ENCODE measurements at places on chromosomes 3 and 15. TPM values are rescaled to one million over a fixed set of nuclear protein-coding genes. Genes with fewer than 3 reads are reported as not detected.

Gene GABRB3
- 0.54 TPM for total RNA-seq

Gene FBXW12
- total RNA-seq = not detected

Gene CLSTN2
- total RNA-seq = under 0.01 TPM

Gene PARP14
- total RNA-seq = 23.1 TPM

Gene KCNMB2
- not detected for total RNA-seq

Gene RTF1
- 15.1 TPM for total RNA-seq

Gene SAMD7
- total RNA-seq = not detected

Gene BSN
- total RNA-seq = under 0.01 TPM

DNA sequence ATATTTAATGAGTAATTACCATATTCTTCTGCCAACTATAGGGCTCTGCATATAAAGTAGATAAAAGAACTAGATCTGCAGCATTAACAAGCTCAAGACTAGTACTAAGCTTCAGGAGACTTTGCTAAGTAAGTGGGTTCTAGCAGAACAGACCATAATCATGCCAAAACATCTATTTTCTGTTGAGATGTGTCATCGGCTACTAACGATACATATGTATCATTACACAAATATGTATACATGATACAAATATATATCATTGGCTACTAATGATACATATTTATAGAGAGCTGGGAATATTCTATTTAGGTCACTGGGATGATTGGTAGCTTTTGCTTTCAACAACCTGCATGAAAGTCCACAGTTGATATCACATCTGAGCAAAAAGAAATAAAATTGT lies 185.8 kb upstream of the DCBLD2 start:
- no peak overlapping the region for H3K27ac ChIP-seq
- peaks cover 3% of the 10 kb centered on the region for H3K27me3 ChIP-seq
- peak; percentile 19 for DNase-seq
- H3K4me3 ChIP-seq = no peak overlapping the region
- H3K36me3 ChIP-seq = no peaks in the 10 kb centered on the region

- peaks cover 21% of the 10 kb centered on the region for H3K4me1 ChIP-seq
- no peak overlapping the region for H3K4me3 ChIP-seq
- no peaks in the 10 kb centered on the region for H3K36me3 ChIP-seq
- peak; percentile 71 for DNase-seq
- no peak overlapping the region for H3K27ac ChIP-seq
These were observed 123.6 kb upstream of the PFN2 start for GRCh38 chr3:150094150-150094933.

DNA sequence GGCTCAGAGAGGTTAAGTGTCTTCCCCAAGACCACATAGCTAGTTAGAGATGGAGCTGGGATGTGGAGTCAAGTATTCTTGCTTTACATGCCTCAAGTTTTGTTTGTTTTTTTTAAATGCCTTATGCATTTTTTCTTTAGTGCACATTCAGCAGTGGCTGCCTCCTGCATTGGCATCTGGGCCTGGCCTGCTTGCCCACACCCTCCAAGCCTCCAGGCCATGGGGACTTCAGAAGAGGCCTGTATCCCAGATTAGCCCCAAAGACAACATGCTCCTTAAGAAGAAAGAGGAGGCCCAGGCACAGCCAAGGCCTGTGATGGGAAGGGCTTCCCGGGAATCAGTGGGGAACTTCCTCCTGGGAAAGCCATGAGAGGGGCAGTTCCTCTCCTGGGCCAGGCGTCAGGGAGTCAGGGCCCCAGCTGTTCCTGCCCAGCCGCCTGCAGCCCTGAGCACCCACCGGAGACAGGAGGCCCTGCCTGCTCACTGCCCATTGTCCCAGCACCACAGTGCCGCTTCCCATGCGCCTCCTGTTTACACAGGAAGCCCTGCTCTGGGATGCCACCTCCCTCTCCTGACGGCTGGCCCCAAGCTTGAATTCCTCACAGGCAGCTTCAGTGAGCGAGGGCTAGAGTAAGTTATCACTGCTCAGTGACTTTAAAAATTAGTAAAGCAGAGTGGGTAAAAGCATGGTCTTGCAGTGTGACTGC lies 16.0 kb downstream of the FOXL2NB start:
- peaks cover 30% of the 10 kb centered on the region for H3K27me3 ChIP-seq
- H3K27ac ChIP-seq = no peak overlapping the region
- no peak overlapping the region for H3K4me3 ChIP-seq
- DNase-seq = no peak
- H3K36me3 ChIP-seq = no peaks in the 10 kb centered on the region

DNA sequence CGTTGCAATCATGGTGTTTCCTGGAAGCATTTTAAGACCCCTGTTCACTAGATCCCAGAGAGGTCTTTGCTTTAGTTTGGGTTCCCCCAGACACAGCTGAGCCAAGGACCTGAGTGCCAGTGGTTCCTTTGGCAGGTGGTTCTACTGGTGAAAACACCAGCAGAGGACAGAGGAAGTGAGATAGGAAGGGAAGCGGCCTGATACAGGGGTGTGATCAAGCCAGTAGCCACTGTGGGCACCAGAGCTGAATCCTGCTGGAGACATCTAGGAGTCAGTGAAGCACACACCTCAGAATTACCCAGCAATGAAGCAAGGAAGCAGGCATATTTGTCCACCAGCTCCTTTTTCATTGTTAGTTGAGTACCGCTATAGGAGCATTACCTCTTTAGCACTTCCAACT lies 243.2 kb upstream of the NR2E3 start:
- peaks cover 4% of the 10 kb centered on the region for H3K36me3 ChIP-seq
- H3K27me3 ChIP-seq = peaks cover 4% of the 10 kb centered on the region
- no peak overlapping the region for H3K27ac ChIP-seq
- H3K4me3 ChIP-seq = no peak overlapping the region

DNA sequence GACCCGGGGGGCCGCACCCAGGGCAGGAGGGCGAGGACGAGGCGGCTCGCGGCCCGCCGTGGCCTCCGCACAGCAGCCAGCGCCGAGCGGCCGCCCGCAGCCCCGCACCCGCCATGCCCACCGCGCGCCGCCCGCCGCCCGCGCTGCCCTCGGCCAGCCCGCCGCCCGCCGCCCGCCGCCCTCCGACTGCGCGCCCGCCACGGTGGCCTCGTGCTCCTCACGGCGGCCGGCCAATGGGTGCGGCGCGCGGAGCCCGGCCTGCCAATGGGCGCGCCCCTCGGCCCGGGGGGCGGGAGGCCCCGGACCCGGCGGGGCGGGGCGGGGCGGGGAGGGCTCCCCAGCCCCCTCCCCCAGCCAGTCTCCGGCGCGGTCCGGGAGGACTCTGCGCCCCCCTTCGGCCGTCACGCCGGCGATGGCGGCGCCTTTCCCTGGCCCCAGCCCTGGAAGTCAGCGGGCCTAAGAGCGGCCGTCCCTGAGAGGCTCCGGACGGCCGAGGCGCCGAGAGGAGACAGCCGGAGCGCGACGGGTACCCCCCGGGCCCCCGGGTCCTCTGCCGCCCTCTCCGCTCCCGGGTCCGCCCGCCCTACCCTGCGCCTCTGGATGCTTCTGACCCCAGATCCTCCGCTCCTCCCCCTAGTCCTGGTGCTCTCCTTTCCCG lies at the start of gene NT5DC2:
Gene NT5DC2 (minus strand): TSS at position 235 of the 658 bp plus-strand sequence. CDS start 120 bp downstream, at position 115.
- peak within 1 kb of the TSS; percentile 74 for H3K4me3 ChIP-seq
- peaks cover 34% of the 10 kb centered on the region for H3K4me1 ChIP-seq
- peak within 1 kb of the TSS; percentile 79 for H3K27ac ChIP-seq
- H3K36me3 ChIP-seq = peaks cover 5% of the 10 kb centered on the region
- peak; percentile 56 for DNase-seq

DNA sequence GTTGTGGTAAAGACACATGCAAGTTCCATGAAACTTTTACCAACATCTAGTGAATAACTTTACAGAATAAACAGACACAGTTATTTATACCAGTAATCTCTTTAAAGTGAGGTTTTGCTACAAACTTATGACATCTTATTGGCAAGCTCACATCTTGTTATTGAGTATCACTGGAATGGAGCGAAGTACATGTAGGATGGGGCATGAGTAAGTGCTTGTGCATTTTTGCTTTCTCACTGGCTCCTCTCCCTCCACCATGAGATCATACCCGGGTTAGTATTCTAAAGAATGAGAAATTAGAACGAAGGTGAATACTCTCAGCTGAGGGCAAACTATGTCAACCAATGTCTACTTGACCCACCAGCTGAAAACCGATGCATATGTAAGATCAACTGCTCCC lies 193.3 kb upstream of the ZNF717 start:
- peak; percentile 50 for DNase-seq
- H3K27me3 ChIP-seq = no peaks in the 10 kb centered on the region
- H3K4me3 ChIP-seq = no peak overlapping the region
- no peaks in the 10 kb centered on the region for H3K4me1 ChIP-seq
- no peak overlapping the region for H3K27ac ChIP-seq
- no peaks in the 10 kb centered on the region for H3K36me3 ChIP-seq

DNA sequence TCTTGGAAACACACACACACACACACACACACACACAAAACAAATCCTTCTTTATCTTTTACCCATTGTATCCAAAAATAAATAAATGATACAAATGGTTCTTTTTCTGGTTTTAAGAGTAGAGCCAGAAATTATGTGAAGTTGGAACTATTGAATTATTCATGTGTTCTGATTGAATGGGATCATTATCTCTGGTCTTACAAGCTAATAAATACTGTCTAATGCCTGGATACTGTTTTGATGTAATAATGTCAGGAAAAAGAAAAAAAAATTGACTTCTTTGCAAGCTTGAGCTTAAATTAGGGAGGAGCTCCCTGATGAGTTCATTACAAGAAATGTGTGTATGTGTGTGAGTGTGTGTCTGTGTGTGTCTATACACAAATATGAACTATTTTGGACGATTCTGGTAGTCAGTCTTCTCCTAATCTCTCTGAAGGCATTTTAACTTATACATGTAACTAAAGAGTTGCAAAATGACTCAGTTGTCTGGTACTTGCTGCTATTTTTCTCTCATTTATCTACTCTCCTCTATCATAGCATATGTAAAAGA lies 507.2 kb upstream of the AGTR1 start:
- no peaks in the 10 kb centered on the region for H3K4me1 ChIP-seq
- H3K27ac ChIP-seq = no peak overlapping the region
- H3K27me3 ChIP-seq = no peaks in the 10 kb centered on the region
- H3K36me3 ChIP-seq = no peaks in the 10 kb centered on the region

- peaks cover 13% of the 10 kb centered on the region for H3K4me1 ChIP-seq
- H3K27ac ChIP-seq = no peak overlapping the region
- DNase-seq = peak; percentile 87
These were observed 48.4 kb downstream of the GOLIM4 start for GRCh38 chr3:168047190-168047795.

- H3K27ac ChIP-seq = no peak overlapping the region
- H3K27me3 ChIP-seq = no peaks in the 10 kb centered on the region
- peaks cover 21% of the 10 kb centered on the region for H3K36me3 ChIP-seq
These were observed 74.4 kb downstream of the THSD4 start for GRCh38 chr15:71189718-71190117.

GRCh38 chr3:140203510-140203909 lies 268.5 kb downstream of the CLSTN2 start:
- no peak overlapping the region for H3K27ac ChIP-seq
- no peaks in the 10 kb centered on the region for H3K36me3 ChIP-seq
- H3K4me1 ChIP-seq = no peaks in the 10 kb centered on the region
- H3K4me3 ChIP-seq = no peak overlapping the region
- no peaks in the 10 kb centered on the region for H3K27me3 ChIP-seq

GRCh38 chr3:115785782-115786181 lies 162.5 kb downstream of the GAP43 start:
- H3K4me3 ChIP-seq = no peak overlapping the region
- peaks cover 11% of the 10 kb centered on the region for H3K4me1 ChIP-seq
- DNase-seq = no peak
- H3K27ac ChIP-seq = no peak overlapping the region

GRCh38 chr3:167691366-167691765 lies 37.6 kb upstream of the WDR49 start:
- DNase-seq = no peak
- H3K27me3 ChIP-seq = no peaks in the 10 kb centered on the region
- no peak overlapping the region for H3K4me3 ChIP-seq
- no peaks in the 10 kb centered on the region for H3K4me1 ChIP-seq

DNA sequence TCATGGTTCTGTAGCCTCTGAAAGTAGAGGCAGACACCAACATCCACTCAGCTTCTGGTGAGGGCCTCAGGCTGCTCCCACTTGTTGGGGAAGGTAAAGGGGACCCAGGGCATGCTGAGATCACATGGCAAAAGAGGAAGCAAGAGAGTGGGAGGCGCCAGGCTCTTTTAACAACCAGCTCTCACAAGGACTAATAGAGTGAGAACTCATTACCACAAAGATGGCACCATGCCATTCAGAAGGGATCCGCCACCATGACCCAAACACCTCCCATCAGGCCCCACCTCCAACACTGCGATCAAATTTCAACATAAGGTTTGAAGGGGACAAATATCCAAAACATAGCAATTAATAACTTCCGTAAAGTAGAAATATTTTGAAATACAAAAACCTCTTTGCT lies 192.3 kb downstream of the OCA2 start:
- no peak overlapping the region for H3K4me3 ChIP-seq
- DNase-seq = no peak
- H3K4me1 ChIP-seq = no peaks in the 10 kb centered on the region

- no peak overlapping the region for H3K27ac ChIP-seq
- peaks cover 5% of the 10 kb centered on the region for H3K4me1 ChIP-seq
- peaks cover 86% of the 10 kb centered on the region for H3K27me3 ChIP-seq
- DNase-seq = peak; percentile 4
- no peaks in the 10 kb centered on the region for H3K36me3 ChIP-seq
These were observed 841 bp downstream of the SLC6A20 start for GRCh38 chr3:45795509-45795881.

GRCh38 chr3:24166515-24166914 lies 221.4 kb downstream of the NR1D2 start:
- H3K36me3 ChIP-seq = no peaks in the 10 kb centered on the region
- H3K27me3 ChIP-seq = peaks cover 3% of the 10 kb centered on the region
- no peak overlapping the region for H3K4me3 ChIP-seq
- no peak for DNase-seq

GRCh38 chr3:136979684-136980083 lies 21.9 kb downstream of the IL20RB start:
- no peaks in the 10 kb centered on the region for H3K27me3 ChIP-seq
- H3K4me1 ChIP-seq = peaks cover 7% of the 10 kb centered on the region
- DNase-seq = peak; percentile 72
- no peaks in the 10 kb centered on the region for H3K36me3 ChIP-seq

- peaks cover 54% of the 10 kb centered on the region for H3K36me3 ChIP-seq
- H3K4me1 ChIP-seq = peaks cover 7% of the 10 kb centered on the region
- H3K27ac ChIP-seq = peak overlapping the region; percentile 73
- no peaks in the 10 kb centered on the region for H3K27me3 ChIP-seq
- peak; percentile 5 for DNase-seq
These were observed 29.2 kb downstream of the PLXNA1 start for GRCh38 chr3:127012091-127012490.

DNA sequence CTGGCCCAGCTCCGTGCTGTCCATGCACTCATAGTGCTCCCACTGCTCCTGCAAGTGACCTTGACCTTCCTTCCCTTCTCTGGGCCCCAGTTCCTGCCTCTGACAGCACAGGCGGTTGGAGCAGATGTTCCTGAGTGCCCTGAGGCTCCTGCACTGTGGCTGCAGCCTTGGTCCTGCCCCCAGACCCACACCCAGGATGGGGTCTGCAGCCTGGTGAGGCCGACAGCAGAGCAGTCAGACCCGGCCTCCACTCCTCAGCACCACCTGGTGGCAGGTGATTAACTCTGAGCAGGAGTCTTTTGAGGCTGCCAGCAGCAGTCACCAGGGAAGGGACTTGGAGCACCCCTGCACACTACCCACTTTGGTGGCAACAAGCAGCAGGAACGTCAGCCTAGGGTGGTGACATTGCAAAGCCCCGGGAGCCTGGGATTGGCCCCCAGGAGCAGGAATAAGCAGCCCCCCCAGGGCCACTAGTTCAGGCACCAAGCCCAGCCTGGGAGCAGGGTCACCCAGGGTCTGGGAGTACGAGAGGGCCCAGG lies 64.6 kb downstream of the CYP11A1 start:
- no peaks in the 10 kb centered on the region for H3K4me1 ChIP-seq
- H3K36me3 ChIP-seq = no peaks in the 10 kb centered on the region
- H3K27ac ChIP-seq = no peak overlapping the region
- H3K27me3 ChIP-seq = peaks cover 87% of the 10 kb centered on the region
- no peak overlapping the region for H3K4me3 ChIP-seq

GRCh38 chr15:60901647-60902046 lies 327.5 kb downstream of the RORA start:
- H3K4me1 ChIP-seq = peaks cover 2% of the 10 kb centered on the region
- H3K4me3 ChIP-seq = no peak overlapping the region
- no peak for DNase-seq
